Germinal center (tissue), 1 donor: ENCODE measurements at places on chromosomes 11 and 22.

DNA sequence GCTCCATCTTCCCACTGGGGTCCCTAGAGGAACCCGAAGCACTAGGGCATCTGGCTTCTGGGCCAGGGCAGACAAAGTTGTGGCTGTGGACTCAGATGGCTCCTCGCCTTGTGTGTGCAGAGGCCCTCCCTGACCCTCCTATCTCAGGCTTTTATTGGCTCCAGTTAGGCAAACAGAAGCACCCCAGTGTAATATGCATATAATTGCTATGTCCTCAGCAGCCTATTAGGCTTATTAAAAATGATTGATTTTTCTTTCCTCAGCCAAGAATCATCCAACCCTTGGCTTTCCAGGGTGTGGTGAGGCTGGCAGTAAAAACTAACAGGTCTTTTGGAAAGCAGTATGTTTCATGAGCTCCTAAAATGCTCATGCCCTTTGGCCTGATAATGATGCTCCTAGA lies 22.3 kb downstream of the UPB1 start:
- DNase-seq = no peak

DNA sequence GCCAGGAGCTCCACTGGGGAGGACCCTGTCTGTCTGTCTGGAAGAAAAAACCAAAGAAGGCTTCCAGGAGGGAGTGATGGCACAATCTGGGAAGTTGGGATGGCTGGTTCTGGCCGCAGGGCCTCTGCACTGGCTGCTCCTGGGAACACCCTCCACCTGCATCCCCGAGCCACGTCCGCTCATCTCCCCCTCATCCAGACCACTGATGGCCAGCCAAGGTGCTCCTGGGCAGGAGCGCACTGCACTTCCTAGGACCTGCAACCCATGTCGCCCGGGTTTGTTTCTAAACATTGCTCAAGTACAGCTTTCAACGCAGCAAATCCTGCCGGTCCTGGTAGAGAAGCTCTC lies 4.9 kb upstream of the IFITM10 start:
- no peak for DNase-seq

- DNase-seq = peak; percentile 14
Observed at GRCh38 chr22:27075891-27076290, 418.5 kb downstream of the MIAT start.

DNA sequence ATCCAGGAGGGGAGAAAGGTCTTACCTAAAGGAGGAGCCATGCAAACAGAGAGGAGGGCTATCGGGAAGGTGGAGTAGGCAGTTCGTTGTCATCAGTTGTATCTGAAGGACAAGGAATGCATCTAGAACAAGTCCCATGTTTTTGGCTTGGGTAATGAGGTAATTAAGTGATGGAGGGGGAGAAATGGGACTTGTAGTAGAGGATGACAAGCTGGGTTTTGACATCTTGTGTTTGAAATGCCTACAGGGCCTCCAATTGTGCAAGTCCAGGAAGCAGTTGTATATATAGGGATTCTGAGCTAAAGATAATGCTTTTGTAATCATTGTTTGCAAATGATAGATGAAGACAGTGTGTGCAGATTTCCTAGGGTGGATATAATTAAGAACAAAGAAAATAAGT lies 622.8 kb downstream of the NTM start:
- no peak for DNase-seq

DNA sequence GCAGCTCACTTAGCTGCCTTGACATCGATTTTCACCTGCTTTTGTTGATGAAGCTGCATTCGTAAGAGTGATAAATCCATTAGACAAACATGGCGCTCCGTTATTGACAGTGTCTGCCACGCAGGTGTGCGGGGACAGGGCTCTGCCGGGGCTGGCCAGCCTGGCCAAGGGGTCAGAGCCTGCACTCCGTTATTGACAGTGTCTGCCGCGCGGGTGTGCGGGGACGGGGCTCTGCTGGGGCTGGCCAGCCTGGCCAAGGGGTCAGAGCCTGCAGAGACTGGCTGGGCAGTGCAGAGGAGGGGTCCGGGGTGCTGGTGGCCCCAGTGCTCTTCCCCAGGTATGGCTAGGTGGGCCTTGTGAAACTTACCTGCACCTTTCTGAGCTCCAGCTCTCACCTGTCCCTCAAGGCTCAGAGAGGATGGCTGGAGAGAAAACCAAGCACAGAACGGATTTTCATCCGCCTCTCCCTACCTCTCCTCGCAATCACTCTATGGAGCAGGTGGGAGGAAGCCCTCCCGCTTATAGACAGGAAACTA lies 101.6 kb upstream of the B3GAT1 start:
- no peak for DNase-seq

DNA sequence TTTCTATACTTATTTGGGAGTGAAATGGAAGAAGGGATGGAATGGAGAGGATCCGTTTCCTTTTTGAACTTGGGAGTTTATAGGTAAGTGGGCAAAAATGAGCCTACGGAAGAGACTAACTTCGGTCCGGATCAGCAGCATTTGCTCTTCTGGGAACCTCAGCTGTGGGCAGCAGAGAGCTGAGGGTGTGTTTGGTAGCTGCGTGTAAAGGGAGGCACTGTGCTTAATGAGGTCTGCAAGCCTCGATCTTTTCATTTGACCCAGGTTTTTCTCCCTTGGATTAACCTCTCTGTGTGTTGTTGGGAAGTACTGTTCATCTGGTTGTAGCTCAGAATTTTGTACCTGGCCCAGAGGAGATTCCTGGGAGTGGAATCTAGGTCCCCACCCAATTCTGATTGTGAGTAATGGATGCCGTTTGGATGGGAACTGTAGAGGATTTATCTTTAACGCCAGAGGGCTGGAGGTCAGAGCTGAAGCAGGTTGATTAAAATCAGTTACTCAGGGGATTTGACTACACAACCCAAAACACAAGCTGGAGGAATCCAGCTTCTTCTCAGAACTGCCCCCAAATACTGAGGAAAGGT lies 201.6 kb upstream of the SORL1-AS1 start:
- DNase-seq = no peak

DNA sequence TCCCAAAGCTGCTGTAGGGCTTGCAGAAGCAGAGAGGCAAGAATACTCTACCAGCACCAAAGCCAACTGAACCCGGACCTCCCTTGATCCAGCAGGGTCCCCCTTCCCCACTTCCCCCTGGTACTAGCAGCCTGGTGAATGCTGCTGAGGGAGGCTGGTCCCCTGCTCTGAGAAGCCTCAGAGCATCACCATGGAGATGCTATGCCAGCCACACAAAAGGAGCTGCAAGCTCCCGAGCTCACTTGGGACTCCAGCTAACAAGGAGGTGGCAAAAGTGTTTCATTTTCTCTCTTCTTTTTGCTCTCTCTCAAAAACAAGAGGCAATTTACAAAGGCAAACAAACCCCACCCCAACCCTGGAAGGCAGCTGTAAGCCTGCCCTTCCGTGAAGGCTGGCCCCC lies 509.8 kb downstream of the BUD13 start:
- DNase-seq = no peak

GRCh38 chr11:128695539-128696221 lies 1.8 kb downstream of the FLI1 start:
- peak; percentile 36 for DNase-seq

DNA sequence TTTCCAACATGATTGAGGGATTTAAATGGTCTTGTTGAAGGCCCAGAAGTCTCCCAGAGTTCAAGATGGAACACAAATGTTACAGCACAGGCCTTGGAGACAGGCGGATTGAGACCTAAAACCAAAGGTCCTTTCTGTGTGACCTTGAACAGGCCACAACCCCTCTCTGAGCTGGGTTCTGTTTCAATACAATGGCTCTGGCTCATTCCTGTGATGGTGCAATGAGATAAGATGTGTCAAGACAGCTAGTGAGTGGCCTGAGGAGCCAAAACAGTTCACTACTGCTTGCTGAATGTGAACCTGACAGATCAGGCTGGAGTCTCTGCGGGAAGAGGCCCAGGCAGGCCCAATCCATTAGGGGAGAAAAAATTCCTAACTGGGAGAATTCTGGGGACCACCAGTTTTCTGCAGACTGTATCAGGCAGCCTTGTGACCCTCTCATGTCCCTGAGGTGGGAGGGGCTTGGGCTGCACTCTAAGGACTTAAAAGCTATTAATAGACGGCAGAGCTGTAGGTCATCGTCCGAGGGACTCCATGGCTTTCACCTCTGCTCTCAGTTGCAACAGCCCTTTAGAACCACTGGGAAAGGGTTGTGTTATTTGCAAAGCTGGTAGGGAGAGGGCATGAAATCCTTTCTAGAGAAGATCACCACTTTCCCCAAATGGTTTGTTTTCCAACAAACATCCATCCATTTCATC lies 126.1 kb upstream of the TEAD1 start:
- no peak for DNase-seq

- no peak for DNase-seq
Observed at GRCh38 chr11:43116071-43116470, 195.7 kb upstream of the API5 start.
